ENCODE measurements at places on chromosomes 4 and X.

GRCh38 chr4:148653681-148654080, 211.5 kb upstream of the NR3C2 start:
- DNase-seq, result no peak

DNA sequence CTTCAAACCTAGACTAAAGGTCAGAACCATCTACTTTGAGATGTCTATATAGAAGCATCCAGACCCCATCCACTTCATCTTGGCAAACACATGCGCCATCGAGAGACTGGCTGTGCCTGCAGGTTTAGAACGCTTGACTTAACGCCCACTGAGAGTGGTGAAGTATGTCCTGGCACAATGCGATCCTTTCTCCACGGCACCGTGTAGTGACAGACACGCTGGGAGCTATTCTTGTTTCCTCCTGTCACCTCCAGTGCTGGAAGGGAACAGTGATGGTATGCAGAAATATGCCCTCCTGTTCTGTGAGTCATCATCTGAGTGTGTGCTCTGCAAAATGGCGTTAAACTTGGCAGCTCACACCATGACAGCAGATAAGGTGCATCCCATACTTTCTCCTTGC, 330.2 kb downstream of the NLGN4X start:
- no peak for DNase-seq

DNA sequence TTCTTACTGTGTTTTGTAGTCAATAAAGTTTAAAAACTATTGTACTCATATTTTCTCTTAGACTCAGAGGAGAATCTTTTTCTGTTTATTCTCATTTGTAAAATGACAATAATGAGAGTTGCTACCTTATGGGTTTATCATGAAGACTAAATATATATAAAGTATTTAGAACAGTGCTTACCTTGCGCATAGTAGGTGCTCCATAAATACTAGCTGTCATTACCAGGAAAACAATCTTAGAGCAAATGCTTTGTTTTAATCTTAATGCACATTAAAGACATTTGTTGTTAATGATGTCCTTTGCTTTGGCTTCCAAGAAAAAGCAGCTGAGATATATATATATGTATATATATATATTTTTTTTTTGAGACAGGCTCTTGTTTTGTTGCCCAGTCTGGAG, 44.9 kb downstream of the FIP1L1 start:
- no peak for DNase-seq

DNA sequence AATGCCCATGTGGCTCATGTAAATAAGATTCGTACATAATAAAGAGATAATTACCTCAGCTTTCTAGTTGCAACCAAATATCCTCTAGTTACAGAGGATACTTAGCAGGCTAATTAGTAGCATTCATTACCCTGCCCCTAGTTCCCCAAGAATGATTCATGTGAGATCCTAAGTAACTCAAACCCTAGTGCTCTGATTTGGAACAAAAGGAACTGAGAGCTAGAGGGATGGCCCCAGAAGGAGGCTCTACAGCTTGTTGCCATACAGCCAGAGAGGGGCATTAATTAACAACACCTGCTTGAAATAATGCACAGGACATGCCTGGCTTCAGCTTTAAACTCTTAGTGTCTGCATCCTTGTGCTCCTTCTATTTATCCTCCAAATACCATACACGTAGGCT, 32.6 kb upstream of the CBR4 start:
- DNase-seq, result no peak

GRCh38 chr4:157978680-157979361, 194.0 kb downstream of the GASK1B start:
- peak; percentile 15 for DNase-seq

GRCh38 chrX:154013614-154014360, 5.9 kb downstream of the IRAK1 start:
- DNase-seq, result no peak

DNA sequence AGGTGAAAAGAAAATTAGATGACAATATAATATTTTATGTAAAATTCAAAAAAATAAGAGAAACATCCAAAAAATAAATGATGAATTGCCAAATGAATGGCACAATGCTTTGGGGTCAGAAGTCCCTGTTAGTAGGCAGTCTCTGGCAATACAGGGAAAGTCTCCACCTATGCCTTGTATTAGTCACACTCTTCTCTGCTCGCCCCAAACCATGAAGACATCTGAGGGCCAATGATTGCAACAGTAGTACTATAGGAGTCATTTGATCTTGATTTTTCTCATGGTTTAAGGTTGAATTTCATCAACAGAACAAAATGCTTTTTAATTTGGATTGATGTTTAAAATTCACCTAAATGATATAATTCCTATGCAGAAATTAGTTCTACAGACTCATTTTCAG, 3.9 kb upstream of the PRSS12 start:
- DNase-seq, result no peak

DNA sequence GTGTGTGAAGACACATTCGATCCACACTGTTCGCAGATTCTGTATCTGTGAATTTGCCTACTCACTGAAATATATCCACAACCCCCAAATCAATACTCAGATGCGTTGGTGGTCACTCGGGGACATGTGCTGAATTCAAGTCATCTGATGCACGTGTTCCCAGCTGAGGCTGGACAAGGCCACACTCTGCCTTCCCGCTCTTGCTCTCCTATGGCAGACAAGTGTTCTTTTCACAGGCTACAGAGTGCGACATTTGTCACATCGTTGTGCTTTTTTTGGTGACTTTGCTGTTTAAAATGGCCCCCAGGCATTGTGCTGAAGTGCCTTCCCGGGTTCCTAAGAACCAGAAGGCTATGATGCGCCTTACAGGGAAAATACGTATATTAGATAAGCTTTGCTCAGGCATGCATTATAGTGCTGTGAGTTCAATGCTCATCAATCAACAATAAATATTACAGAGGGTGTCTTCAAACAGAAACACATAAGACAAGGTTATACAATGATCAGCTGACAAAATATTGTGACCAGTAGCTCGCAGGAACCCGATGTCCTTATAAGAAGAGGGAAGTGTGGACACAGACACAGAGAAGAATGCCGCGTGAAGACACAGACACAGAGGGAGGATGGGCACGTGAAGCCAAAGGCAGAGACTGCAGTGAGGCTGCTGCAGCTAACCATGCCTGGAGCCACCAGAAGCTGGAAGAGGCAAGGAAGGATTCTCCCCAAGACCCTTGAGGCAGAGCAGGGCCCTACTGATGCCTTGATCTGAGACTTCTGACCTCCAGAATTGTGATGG, 42.0 kb downstream of the IRF2 start:
- DNase-seq, result no peak

DNA sequence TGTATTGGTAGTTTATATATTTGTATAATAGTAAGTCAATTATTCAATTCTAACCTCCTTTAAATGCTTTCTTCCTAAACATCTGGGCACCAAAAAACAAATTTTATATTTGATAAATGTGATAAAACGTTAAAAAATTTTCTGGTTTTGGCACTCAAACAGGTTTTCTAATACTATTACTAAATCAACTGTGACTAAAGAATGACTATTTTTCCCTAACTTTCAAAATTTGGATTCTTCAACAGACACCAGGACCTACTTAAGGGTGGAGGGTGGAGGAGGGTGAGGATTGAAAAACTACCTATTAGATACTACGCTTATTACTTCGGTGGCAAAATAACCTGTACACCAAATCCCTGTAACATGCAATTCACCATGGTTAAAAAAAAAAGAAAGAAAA, 555.5 kb downstream of the IL15 start:
- DNase-seq, result no peak

GRCh38 chr4:86908251-86908657, 16.0 kb upstream of the C4orf36 start:
- DNase-seq, result no peak

DNA sequence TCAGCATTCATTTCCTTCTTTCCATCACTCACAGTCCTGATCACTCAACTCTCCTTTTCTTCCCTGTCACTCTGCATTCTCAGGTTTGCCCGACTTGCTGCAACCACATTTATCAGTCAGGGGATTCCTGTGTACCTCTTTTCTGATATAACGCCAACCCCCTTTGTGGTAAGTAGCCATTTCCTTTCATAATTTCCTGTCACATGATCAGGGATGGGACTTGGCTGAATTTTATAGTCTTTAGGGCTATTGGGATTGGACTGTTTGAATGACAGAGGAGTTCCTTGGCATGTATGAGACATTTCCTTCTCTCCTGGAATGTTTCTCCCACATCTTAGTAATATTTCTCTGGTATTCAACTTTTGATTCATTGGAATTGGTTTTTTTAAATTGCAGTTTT, 11.0 kb downstream of the PGM2 start:
- DNase-seq, result no peak

GRCh38 chrX:119871245-119871598, 311 bp downstream of the RNF113A start:
- no peak for DNase-seq

DNA sequence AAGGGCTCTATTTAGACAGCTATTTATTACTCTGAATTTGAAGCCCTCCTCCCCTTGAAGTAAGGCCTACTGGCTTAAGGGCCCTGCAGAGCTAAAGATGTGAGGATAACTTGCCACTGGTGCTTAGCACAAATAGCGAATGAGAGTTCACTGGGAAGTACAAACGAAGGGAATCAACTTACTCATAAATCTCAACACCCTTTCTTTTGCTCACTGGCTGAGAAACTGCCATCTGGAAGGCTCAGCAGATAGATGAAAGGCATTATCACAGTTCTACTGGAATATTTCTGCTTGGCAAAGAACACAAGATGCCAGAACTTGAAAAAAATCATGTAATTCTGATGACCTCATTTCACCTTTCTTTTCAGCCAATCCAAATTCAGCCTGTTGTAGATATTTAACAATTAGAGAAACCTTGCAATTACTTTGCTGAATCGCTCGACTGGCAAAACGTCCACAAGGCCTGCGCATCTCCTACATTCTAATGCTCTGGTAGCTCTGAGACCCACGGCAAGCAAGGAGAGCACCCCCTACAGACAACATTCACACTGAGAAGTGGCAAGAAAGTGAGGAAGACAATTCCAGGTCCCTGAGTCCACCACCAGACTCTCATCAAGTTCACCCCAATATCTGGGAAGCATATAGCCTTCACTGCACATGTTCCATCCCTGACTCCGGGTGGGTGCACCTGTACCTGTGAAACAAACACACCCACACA, 27.5 kb downstream of the TSPAN5 start:
- DNase-seq, result no peak

- DNase-seq, result no peak
Measured at GRCh38 chr4:1199556-1200331, 27.4 kb upstream of the SPON2 start.

DNA sequence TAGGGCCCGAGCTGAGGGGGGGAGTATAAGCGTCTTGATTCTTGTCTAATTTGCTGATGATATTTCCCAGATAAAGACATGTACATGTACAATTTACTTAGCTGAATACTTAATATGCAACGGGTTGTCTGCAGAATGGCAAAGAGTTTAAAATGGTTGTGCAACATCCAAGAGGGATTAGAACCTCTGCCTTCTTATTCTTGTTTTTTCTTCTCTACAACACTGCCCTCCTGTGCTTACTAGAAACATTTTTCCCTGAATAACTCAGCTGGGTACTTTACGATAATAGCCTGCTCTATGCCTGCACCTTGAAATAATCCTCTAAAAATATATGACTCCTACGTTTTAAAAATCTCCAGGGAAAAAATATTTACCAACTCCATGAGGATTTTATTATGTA, 41.8 kb downstream of the INTS12 start:
- no peak for DNase-seq

DNA sequence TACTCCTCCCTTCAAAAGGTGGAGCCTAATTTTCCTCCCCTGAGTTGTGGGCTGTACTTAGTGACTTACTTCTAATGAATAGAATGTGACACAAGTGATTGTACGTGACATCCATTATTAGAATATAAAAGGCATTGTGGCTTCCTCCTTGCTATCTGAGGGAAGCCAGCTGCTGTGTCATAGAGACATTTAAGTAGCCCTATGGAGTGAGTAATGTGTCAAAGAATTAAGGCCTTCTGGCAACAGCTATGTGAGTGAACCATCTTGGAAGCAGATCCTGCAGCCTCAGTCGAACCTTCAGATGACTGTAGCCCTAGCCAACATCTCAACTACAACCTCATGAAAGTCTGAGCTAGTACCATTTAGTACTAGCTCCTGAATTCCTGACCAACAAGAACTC, 76.1 kb downstream of the BCOR start:
- DNase-seq, result no peak

DNA sequence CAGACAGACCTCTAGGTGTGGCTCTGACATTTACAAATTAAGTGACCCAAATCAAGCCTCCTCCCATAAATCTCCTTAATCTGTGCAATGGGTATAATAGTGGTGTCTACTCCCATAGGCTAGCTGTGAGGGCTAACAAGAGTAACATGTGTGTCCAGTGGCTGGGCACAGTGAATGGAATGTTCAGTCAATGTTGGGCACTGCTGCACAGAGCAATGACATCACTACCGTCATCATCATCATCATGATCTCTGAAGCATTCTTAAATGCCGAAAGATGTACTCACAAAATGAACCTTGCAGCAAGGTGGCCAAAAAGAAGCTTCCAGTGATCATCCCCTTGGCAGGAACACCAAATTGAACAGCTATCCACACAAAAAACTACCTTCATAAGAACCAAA, 43.5 kb downstream of the CHRNA9 start:
- DNase-seq, result no peak

- DNase-seq, result no peak
Measured at GRCh38 chrX:155998116-155998515, 620 bp downstream of the IL9R start.

- DNase-seq, result no peak
Measured at GRCh38 chr4:102878901-102879300, 10.1 kb downstream of the CISD2 start.

DNA sequence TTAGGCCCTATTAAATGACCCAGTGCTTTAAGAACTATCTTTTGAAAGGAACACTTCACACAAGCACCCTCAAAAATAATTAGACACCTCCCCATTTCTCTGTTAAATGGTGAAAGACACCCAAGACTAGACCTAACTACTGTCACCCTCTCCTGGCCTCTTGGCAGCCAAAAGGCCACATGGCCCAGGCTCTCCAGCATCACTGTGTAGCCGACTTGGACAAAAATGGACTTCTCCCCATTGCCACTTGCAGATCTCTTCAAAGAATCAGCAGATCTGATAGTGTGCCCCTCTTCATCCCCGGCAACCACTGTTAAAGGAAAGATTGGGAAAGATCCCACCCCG, 2.0 kb downstream of the MID1IP1 start:
- DNase-seq, result no peak

GRCh38 chr4:158543191-158543590, 21.5 kb downstream of the RXFP1 start:
- no peak for DNase-seq

- no peak for DNase-seq
Measured at GRCh38 chr4:17941731-17942130, 79.8 kb downstream of the LCORL start.

DNA sequence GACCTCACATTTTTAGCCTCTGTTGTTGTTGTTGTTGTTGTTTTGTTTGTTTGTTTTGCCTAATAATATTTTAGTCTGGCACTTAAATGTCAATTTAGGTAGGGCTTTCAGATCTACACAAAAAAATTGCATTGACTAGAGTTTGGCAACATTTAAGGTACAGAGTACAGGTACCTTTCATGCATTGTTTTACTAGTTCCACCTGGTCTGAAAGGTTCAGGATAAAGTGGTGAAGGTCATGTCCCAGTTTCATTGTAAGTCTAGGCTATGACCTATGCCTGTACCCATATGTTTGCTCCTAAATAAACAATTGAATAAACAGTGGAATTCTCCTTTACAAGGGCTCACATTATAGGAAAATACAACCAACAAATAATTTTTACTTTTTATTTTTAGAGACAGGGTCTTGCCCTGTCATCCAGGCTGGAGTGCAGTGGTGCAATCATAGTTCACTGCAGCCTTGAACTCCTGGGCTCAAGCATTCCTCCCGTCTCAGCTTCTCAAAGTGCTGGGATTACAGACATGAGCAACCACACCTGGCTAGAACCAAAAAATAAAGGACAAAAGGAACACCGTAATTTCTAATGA, 13.8 kb downstream of the RNF128 start:
- DNase-seq, result no peak

Data from NCI-H187 treated with DMSO at 0.1 percent for 48 hours (cell line).